ENCODE measurements at places on chromosomes 3 and 15. TPM values are rescaled to one million over a fixed set of nuclear protein-coding genes. Genes with fewer than 3 reads are reported as not detected.

GOLGA8J gene
- 0.30 TPM for total RNA-seq

DNA sequence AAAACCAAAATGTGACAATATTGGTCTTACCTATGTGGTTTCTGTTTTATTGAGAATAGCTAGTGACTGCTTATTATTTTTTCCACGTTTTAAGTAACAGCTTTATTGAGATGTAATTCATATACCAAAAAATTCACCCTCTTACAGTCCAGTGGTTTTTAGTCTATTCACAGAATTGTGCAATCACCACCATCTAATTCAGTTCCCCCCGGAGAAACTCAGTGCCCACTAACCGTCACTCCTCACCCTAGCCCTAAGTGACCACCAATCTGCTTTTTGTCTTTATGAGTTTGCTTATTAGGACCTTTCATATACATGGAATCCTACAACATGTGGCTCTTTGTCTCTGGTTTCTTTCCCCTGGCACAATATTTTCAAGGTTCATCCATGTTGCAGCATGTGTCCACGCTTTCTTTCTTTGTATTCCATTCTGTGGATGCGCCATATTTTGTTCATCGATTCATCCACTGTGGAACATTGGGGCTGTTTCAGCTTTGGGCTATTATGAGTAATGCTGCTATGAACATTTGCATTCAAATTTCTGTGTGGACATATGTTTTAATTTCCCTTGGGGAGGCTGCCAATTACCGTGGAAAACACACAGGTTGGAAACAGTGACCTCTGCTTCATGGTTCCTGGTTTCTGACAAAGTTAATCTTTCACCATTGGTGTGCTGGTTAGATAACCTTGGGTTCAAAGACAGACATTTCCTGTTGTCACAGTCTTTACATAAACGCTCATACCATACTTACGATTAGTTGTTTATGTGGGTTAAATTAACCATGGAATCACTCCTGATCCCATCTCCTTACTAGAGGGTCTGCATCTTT lies 3.2 kb upstream of the BCL2L10 start:
- DNase-seq = no peak

KCNMB3 gene
- 2.0 TPM for total RNA-seq

- no peak for DNase-seq
These were observed 314.5 kb downstream of the TIGIT start for GRCh38 chr3:114608293-114608692.

DNA sequence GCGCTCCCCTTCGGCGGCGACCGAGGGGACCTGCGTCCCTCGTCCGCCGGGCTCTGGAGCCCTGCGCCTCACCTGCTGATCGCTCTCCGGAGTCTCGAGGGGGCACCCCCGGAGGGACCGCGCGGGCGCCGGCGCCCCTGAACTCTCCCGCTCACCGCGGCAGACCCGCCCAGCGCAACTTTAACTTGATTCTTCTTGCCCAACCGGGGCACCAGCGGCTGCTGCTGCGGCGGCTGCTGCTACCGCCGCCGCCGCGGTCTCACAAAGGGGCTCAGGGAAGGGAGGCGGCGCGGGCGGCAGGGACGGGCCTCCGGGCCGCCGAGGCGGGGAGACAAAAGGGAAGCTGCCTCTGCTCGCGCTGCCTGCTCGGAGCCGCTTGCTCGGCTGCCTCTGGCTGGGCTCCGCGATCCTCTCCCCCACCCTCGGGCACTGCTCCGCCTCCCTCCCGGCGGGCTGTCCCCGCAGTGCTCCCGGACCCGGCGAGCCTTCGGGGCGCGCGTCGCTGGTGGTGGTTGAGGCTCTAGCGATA lies at the start of gene PPM1L:
Gene PPM1L, plus strand, starts transcription at position 456 of the 529 bp plus-strand sequence.
- DNase-seq = peak; percentile 53

DNA sequence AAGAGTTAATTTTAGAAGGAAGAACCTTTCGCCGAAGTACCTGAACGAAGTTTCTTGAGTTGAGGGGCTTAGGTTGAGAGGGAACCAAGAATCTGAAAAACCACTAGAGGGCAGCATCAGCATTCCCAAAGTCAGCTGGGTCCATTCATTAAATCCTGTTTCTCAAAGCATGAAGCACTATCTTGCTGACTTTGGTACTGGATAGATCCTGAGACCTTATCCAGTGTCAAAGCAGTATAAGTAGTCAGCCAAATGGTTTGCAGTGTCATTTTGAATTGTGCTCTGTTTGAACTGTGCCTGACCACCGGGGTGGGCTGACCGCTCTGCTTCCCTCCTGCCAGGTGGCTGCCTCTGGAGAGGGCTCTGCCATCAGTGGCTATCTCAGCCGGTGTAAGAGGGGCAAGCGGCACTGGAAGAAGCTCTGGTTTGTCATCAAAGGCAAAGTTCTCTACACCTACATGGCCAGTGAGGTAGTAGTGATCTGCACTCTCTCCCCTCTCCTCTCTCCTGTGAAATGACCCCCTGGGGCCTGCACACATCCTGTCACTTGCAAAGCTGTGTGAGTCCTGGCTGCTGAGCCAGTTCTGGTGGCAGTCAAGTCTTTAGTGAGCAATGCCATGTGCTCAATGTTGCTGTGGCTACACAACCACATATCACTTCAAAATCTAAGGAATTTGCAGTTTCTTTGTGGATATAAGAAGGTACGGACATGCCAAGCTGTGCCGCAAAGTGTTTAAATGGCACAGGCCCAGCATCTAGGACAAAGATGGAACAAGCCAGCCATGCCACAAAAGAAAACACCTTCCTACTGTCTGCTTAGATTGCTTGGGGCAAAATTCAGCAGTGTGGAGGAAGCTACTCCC lies 21.4 kb upstream of the NR2C2 start:
- peak; percentile 42 for DNase-seq

GRCh38 chr15:100158356-100158755 lies 183.4 kb downstream of the ADAMTS17 start:
- no peak for DNase-seq

DNA sequence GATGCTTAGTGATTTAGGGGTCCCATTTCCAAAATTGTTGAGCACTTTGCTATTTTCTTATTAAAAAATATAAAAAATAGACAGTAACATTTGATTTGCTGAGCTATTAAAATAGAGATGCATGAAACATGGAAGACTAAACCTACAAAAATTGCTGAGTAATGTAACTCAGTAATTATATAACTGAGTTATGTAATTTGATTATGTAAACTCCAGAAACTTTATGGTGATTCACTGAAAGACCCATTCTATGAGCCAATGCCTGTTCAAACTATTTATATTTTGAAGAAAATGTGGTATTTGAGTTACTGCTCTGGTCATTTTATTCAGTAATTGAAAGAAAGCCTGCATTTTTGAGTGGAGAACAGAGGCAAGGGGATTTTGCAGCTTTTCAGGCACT lies 1221.5 kb upstream of the ALCAM start:
- no peak for DNase-seq

DNA sequence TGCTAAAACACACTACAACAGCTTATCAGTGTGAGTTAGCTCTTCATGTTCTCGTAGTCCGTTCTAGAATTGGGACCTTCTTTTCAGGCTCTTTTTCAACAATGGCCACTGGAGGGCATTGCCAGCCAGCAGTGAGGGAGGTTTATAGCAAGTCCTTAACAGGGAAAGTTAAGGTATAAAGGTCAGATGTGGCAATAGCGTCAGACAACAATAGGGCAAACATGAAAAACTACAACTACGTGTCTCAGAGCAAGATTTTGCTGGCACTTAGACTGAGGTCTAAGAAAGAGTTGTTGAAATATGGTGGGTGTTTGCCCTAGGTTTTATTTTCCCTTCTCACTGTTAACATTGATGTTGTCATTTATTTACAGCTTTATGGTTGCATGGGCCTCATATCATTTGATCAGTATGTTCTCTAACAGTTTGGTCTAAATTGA lies 161.4 kb downstream of the GMNC start:
- DNase-seq = no peak

FAM81A gene
- total RNA-seq = 0.39 TPM

APBA2 gene
- 7.1 TPM for total RNA-seq

DNA sequence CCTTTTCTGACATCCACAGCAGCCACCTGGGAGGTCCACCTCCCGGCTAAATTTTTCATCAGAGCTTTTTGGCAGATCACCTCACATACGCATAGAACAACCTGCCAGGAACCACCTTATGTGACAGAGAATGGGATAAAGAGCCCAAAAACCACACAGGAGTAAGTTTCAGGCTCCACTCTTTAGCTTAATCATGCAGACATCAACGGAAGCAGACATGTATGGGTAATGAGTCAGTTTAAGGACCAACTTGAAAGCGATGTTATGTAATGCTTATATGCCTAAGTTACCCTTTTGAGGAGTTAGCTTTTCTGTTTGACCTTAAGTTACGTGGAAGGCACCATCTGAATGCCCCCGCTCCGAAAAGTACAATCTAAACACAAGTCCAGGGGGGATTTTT lies 183.3 kb upstream of the BHLHE40 start:
- no peak for DNase-seq

C3orf70 gene
- 6.5 TPM for total RNA-seq

MYLK gene
- total RNA-seq = 57.6 TPM

HTR3E gene
- total RNA-seq = not detected

EOMES gene
- 0.49 TPM for total RNA-seq

- peak; percentile 61 for DNase-seq
These were observed 69.3 kb upstream of the ST8SIA2 start for GRCh38 chr15:92324101-92324963.

IGDCC3 gene
- total RNA-seq = 0.69 TPM

DNA sequence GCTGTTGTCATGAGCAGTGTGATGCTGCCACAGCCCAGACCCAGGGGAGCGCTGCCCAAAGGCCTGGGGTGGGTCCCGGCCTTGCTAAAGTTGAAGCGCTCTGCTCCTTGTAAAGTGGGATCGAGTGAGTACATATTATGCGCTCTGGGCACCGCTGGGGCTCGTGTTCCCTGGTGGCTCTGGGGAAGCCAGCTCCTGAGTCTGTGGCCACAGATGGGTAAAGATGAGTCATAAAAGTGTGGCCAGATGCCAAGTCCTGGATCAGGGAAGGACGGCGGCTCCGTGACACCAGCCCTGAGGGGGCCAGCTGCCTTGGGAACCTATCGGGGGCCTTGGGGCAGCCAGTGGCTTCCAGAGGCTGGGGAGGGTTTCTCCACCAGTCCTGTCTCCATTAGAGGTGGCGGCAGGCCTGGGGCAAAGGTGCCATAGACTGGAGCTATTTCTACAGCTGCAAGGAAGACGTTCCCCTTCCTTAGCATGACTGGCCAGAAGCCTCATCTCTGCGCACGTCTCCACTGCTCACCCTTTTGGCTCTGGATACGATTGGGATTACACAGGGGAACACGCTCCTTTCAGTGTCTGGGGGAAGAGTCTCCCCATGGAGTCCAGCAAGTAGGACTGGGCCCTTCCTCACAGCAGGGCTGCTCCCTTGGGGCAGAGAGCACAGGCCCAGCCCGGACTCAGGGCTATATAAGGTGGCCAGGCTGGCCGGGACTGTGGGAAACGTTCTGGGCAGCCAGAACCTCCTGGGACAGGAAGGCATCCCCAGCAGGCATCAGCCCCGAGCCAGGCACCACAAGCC lies 1.2 kb upstream of the ITIH4 start:
- no peak for DNase-seq

DNA sequence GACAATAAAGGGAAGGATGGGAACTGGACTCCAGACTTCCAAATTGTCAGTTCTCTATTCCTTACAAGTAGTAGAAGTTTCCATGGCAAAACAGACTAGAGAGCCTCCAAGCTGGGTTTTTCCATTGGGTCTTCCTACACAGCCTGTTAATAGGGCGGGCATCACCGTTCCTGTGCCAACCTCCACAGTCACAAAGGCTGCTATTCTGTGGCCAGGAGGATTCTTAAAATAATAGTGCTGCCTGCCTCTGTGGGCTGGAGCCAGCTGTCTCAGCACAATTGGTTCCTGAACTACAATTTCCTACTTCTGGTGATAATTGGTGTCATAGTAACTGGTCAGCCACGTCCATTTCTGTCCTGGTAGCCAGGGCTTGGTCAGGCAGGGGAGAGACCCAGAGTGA lies 38.6 kb downstream of the LYZL4 start:
- DNase-seq = no peak

GRCh38 chr15:81224232-81224631 lies 27.6 kb downstream of the IL16 start:
- DNase-seq = no peak

DNA sequence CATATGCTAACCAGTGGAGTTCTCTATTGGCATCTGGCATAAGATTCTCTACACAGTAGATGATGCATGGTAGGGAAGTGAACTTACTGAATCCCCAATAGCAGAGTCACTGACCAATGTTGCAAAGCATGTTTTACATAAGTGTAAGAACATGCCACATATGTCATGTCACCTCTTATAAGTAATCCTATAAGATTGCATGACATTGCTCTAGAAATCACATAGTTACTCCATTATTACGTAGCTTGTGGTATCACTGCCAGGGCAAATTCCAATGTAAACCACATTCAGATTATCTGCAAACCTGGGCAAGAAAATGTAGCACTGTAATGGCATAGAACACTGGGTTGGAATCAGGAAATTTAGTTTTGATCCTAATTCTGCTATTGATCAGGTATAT lies 198.2 kb upstream of the UMPS start:
- no peak for DNase-seq

DNA sequence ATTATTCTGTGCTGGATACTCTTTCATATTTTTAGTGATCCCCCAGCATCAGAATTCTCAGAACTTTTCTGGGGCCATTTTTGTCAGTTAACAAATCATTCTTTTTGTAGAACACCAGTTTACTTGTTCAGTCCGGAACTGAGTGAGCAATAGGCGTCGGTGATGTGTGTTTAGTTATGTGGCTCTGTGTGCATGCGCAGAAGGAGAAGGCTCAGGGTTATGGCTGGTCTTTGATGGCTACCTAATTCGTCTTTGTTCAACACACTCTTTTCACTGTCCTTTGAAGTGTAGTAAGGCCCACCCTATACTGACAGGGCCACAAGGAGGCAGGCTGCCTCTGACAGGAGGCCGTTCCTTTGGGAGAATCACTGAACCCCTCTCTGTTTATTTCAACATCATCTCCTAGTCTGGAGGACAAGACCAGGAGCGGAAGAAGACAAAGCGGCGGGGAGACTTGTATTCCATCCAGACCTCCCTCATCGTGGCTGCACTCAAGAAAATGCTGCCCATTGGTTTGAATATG lies 158.2 kb upstream of the CHRM5 start:
- no peak for DNase-seq

DNA sequence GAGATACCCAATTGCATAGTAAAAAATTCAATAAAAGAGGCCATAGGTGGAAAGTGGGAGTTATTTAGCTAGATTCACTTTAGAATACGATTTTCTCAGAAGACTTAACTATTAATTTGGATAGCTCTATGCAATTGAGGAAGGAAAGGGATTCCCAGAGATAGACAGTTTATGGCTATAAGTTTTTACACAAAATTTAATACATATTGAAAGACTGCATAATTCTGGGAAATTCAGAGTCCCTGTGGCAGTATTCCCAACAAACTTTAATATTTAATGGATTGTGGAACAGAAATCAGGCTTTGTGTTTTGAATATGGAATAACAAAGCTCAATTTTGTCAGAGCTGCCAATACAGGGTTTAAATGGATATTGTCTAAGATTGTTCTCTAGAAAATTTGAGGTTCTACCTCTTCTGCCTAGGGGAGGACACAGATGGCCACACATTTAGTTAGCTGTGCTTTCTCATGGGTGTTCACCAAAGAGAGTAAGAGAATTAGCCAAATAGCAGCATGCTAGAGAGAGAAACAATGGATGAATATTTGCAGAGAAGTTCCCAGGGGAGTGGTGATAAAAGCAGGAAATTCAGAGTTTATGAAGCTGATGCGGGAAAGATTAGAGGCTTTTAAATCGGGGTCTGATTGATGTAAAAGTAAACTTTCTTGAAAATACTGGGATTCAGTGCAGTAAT lies 8.5 kb downstream of the ISL2 start:
- no peak for DNase-seq

- DNase-seq = no peak
These were observed 1.4 kb downstream of the AEN start for GRCh38 chr15:88622605-88622975.

GRCh38 chr15:21260966-21261395 lies 179.3 kb downstream of the POTEB3 start:
- no peak for DNase-seq
